ENCODE measurements at places on chromosomes 12 and 14. TPM values are rescaled to one million over a fixed set of nuclear protein-coding genes. Genes with fewer than 3 reads are reported as not detected.

SERPINA4 gene
- total RNA-seq: not detected

ST8SIA1 gene
- total RNA-seq: 37.8 TPM

PLCZ1 gene
- not detected for total RNA-seq

ERP27 gene
- total RNA-seq: 1.1 TPM
